HL-60 (cell line): ENCODE measurements at places on chromosomes 4 and X.

DNA sequence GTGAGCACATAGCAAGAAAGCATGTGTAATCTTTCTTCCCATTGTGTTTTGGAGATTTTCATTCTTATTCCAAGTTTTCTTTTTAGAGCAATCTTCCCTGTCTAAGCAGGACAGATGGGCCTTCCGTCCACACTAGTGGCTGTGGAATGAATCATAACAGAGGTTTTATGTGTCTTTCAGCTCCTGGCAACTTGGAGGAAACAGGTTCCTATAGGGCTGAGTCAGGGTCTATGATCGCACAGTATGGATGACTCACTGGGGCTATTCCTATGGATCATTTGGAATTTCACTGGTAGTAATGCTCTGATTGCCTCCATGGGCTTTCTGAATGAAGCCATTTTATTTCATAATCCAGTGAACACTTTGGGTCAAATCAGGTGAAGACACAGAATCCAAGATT, 51.8 kb upstream of the CBLL2 start:
- no peak for DNase-seq

DNA sequence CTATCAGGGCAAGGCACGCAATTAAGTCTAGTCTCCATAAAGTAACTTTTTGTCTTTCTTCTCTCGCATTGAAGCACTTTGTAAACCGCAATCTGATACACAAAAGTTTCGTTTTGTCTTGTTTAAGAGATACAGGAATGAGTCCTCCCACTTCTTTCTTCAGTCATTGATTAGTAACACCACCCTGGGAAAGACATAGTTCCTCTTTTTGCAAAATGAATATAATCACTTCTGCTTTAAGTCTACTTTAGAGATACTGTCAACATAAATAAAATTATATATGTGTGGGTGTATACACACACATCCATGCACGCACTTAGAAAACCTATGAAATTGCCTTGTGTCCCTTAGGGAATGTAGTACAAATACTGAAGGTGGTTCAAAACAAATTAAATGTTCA, 11.7 kb downstream of the COQ2 start:
- DNase-seq, result peak; percentile 28

DNA sequence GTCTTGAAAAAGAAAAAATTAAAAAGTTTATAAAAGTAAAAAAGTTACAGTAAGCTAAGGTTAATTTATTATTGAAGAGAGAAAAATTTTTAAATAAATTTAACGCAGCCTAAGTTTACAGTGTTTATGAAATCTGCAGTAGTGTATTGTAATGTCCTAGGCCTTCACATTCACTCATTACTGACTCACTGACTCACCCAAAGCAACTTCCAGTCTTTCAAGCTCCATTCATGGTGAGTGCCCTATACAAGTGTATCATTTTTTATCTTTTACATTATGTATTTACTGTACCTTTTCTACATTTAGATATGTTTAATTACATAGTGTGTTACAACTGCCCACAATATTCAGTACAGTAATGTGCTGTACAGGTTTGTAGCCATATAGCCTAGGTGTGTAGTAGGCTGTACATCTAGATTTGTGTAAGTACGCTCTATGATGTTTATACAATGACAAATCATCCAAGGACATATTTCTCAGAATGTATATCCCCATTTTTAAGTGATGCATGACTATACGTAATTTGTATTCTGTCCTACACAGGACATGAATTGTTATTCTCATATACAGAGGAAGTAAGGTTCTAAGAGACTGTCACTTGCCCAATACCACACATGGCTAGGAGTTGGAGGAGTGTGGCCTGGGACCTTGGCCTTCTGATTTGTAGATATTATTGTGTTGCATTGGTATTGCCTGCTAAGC, 19.5 kb upstream of the PDCL2 start:
- no peak for DNase-seq

- DNase-seq, result peak; percentile 51
Observed at GRCh38 chrX:103533511-103534216, 14.4 kb upstream of the RAB40A start.

GRCh38 chr4:174860588-174860987, 31.5 kb upstream of the GLRA3 start:
- DNase-seq, result no peak

- peak; percentile 41 for DNase-seq
Observed at GRCh38 chr4:145098675-145099037, 545 bp downstream of the ABCE1 start.

- no peak for DNase-seq
Observed at GRCh38 chrX:119655125-119655524, 37.8 kb downstream of the SEPTIN6 start.

DNA sequence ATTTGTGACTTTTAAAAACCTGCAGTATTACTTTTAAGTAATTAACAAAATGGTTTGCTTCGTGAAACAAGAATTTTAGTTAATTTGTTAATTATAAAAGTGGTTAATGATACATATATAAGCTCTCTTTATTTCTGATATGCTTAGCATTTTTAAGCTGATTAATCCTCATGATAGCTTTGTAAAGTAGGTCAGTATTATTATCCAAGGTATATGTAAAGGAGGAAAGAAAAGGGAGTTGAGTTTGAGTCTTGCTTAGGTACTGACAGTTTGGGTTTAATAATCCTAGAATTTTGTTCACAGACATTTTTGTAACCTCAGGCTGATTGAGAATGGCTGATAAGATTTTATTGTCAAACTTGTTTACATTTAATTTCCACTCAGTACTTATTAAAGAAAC, 21.8 kb downstream of the HERC3 start:
- DNase-seq, result no peak

- DNase-seq, result no peak
Observed at GRCh38 chr4:118872181-118872580, 16.5 kb upstream of the SYNPO2 start.

DNA sequence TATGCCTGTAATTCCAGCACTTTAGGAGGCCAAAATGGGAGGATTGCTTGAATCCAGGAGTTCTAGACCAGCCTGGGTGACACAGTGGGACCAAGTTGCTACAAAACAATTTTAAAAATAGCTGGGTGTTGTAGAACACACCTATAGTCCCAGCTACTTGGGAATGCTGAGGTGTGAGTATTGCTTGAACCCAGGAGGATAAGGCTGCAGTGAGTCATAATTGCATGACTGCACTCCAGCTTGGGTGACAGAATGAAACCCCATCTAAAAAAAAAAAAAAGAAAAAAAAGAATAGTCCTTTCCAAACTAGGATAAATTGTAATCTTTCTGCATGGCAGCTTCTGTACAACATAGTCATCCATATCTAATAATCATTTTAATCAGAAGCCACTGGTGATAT, 270.1 kb upstream of the INTU start:
- DNase-seq, result no peak

DNA sequence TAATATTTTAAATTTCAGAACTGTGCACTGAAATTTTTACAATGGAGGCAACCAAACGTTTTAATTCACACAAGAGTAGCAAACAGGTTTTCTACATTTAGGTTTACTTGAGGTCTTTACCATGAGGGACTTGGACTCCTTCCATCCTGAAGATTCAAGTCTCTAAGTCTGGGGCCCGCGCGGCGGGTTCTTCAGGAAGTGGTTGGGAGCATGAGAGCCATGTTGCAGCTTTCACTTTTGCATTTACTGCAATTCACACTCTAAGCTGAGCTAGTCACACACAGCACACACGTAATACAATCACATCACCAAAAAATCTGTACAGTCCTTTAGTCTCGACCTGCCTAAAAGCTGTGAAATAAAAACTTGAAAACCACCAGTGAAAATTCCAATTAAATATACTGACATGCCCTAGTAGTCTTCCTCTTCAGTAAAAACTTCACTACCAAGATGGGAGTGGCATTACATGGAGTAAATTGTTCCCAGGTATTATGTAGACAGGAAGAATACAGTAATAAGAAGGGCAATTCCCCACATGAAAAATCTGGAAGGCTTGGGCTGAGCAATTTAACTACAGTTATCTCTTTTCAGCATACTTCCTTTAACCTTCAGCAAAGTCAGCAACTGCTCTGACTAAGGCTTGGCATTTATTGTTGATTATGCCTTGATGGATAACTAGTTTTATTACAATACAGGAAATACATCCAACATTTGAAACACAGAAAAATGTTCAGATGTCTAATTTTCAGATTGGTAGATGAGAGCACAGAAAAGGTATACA, 571.1 kb upstream of the DIPK2B start:
- peak; percentile 52 for DNase-seq

DNA sequence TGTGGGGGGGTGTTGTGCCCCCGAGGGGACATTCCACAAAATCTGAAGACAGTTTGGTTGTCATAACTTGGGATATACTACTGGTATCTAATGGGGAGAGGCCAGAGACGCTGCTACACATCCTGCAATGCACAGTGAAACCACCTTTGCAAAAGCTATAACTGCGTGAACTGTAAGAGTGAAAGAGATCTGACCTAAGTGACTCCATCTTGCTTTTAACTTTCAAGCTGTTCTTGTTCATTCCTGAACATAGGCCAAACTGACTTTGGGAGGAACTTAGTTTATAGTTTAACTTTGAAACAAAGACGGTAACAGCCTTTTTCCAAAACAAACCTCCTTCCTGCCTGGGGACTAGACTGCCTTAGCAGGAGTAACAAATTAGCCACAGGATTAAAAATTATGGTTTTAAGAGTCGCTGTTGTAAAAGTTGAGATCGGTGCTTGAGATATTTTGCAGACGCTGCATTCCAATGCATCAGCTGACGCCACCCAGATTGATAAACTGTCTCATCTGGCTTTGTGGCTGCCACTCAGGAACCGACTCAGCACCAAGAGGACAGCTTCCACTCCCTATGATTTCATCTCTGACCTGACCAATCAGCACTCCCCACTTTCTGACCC, 70.9 kb downstream of the ATXN3L start:
- DNase-seq, result no peak

DNA sequence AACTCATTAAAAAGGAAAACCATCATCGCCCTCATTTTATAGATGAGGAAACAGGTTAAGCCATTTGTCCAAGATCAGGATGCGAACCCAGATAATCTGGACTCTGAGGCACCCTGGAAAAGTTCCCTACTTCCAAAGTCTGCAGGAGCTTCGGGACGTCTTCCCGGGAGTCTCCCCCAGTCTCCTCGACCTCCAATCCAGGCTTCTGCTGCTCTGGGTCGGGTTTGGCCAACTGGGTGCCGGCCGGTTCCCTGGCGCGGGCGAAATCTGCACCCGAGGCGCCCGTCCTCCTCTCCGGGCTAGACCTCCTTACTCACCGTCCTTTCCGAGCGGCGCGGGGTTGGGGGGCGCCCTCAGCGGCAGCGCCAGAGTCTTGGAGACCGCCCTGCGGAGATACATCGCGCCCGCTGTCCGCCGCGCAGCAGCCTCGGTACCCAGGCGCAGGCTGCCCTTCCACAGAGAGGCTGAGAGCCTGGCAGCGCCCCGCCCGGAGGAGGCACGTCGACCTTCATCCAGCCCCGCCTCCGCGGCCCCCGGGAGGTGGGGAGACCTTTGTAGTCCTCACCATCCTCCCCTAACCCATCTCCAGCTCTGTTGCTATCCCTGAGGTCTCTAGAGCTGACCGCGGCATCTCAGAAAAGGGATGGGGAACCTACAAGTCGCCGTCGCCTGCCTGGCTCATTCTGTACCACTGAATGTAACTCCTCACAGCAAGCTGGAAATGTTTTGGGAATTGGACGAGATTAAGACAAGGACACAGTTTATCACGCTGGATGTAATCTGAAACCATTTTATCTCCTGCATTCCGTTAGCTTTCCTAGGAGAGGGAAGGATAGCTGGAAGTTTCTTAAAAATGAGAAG, at the start of gene MGARP:
Gene MGARP, minus strand, starts transcription at position 466 of the 861 bp plus-strand sequence. Its CDS starts 67 bp downstream, at position 399.
- DNase-seq, result no peak

GRCh38 chrX:152725409-152725808, 8.1 kb downstream of the CSAG1 start:
- DNase-seq, result no peak

DNA sequence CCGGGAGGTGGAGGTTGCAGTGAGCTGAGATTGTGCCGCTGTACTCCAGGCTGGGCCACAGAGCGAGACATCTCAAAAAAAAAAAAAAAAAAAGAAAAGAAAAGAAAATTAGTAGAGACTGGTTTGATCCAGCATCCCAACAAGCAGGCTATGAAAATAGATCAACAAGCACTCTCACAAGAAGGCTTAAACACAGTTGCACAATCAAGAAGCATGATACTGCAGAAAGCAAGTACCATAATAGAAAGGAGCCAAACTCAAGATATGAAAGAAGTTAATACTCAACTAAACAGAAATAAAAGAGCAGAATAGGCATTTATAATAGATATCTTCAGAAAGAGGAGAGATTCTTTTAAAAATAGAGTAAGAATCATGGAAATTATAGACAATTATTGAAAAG, 10.6 kb downstream of the TLR6 start:
- no peak for DNase-seq

- DNase-seq, result no peak
Observed at GRCh38 chrX:63361494-63361893, 10.4 kb upstream of the SPIN4 start.

GRCh38 chr4:6319530-6320150, 50.0 kb downstream of the WFS1 start:
- DNase-seq, result no peak

DNA sequence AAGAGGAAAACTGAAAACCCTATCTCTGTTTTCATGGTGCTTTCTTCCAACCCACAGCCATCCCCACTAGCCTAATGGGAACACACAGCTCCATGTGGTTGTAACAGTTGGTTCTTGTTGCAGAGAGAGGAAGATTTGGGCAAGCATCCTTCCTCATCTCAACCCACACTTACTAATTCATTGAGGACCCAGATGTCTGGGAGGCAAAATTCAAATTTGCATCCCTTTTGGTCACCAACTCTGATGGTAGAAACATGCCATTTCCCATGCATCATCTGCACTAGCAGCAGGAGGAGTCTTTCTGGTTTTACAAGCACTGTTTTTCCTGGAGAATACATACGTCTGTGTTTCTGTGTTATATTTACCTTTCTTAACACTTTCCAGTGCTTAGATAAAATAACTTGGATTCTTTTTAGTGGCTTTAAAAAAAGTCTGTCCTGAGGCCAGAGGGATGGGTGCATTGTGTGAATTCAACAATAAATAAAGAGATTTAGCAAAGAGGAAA, 301.0 kb downstream of the KCTD8 start:
- no peak for DNase-seq

DNA sequence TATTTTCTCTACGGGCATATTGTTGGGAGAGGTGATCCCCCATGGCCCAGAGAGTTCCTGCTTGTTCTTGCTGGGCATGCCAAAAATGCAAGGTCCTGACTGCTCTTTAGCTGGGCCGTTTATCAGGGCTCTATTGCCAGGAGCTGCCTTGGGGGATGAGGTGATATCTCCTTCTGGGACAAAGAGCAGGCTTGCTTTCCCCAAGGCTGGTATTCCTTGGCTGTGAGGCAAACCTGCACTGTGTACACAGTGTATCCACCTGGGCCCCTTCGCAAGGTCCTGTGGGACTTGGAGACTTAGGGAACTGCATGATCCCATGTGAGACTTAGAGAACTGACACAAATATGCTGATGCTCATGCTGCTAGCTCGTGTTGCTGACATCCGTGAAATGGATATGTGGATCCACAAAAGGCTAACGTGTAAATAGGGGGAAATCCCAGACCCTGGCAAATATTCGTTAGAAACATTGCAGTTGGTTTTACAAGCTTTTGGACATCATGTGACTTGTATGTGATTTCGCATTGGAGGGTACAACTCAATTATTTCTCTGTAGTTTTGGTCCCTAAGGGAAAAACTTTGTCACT, 24.4 kb upstream of the ZFX start:
- DNase-seq, result no peak
